Right atrium auricular region (tissue), 2 donors: ENCODE measurements at places on chromosomes 11 and 22.

DNA sequence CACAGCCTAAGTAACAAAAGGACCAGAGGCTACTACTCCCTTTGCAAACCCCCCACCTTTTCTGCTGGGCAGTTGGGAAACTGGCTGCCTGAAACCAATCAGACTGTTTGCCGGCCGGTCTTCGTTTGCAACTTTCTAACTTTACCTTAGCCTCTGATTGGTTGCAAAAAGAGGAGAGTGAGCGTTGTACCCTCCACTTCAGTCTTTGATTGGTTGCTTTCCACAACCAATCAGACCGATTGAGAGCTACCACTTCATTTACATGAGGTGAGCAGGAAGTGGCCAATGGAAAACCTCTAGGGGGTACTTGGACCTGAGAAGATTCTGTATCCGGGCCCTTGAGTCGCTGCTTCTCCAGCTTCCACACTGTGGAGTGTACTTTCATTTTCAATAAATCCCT, 18.8 kb upstream of the CLNS1A start:
- no peaks in the 10 kb centered on the region for H3K36me3 ChIP-seq
- H3K4me1 ChIP-seq = no peaks in the 10 kb centered on the region
- no peaks in the 10 kb centered on the region for H3K27me3 ChIP-seq
- H3K27ac ChIP-seq = no peak overlapping the region
- DNase-seq = no peak

DNA sequence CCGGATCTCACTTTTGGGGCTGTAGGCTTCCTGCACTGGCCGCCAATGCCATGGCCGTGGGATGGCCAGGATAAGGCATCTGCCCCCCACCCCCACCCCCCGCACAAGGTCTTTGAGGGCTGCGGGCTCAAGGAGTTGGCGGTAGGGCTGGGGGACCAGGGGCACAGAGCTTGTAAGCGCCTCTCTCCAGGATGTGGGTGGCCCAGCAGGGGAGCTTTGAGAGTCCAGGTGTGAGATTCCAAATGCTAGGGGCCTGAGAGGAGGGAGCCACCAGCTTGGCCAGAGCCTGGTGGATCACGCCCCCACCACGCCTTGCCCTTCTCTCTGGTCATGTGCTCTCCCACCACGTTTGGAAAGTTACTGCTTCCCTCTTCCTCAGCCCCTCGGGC, 5.0 kb downstream of the CD81 start:
- no peaks in the 10 kb centered on the region for H3K27me3 ChIP-seq
- DNase-seq = no peak
- peak overlapping the region; percentile 100 for H3K27ac ChIP-seq
- H3K36me3 ChIP-seq = no peaks in the 10 kb centered on the region
- no peak overlapping the region for H3K4me3 ChIP-seq

GRCh38 chr11:123665306-123665705, 10.9 kb upstream of the SCN3B start:
- no peak for DNase-seq
- H3K4me3 ChIP-seq = no peak overlapping the region
- H3K27me3 ChIP-seq = no peaks in the 10 kb centered on the region
- no peak overlapping the region for H3K27ac ChIP-seq

- no peaks in the 10 kb centered on the region for H3K36me3 ChIP-seq
- no peaks in the 10 kb centered on the region for H3K27me3 ChIP-seq
- no peak within 1 kb of the TSS for H3K4me3 ChIP-seq
- peaks cover 8% of the 10 kb centered on the region for H3K4me1 ChIP-seq
- H3K27ac ChIP-seq = peak within 1 kb of the TSS; percentile 61
- DNase-seq = peak; percentile 70
Measured at GRCh38 chr22:36860821-36861659, at the start of gene NCF4. Gene NCF4 (plus strand): TSS chr22:36861006. CDS start chr22:36861172, 166 bp downstream.

GRCh38 chr22:26214466-26214865, 45.2 kb downstream of the SEZ6L start:
- H3K27me3 ChIP-seq = no peaks in the 10 kb centered on the region
- no peak overlapping the region for H3K4me3 ChIP-seq
- H3K27ac ChIP-seq = no peak overlapping the region
- H3K4me1 ChIP-seq = no peaks in the 10 kb centered on the region
- no peaks in the 10 kb centered on the region for H3K36me3 ChIP-seq
